DMS 273 treated with DMSO at 0.1 percent for 48 hours (cell line): ENCODE measurements at places on chromosomes 2 and 18.

- DNase-seq: no peak
Observed at GRCh38 chr2:13252615-13253014, 535.9 kb downstream of the TRIB2 start.

- DNase-seq: no peak
Observed at GRCh38 chr2:183459466-183459865, 335.2 kb downstream of the NUP35 start.

GRCh38 chr18:35045121-35045520 lies 3.9 kb downstream of the MAPRE2 start:
- no peak for DNase-seq

DNA sequence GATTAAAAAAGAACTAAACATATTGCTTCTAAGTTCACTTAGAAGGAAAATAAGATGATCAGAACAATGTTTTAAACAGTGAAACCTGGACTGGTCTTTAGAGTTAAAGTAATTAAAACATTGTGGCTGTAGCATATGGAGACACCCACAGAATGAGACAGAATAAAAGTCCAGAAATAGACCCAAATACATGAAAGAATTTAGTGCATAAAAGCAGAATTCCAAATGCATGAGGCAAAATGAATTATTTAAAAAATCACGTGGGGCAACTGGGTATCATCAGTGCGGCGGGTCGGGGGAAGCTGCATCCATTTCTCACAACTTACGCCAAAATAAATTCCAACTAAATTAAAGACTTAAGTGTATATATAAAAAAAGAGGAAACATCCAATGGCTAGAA lies 12.1 kb downstream of the RNF149 start:
- no peak for DNase-seq

- no peak for DNase-seq
Observed at GRCh38 chr2:26723475-26723874, 31.0 kb downstream of the KCNK3 start.

DNA sequence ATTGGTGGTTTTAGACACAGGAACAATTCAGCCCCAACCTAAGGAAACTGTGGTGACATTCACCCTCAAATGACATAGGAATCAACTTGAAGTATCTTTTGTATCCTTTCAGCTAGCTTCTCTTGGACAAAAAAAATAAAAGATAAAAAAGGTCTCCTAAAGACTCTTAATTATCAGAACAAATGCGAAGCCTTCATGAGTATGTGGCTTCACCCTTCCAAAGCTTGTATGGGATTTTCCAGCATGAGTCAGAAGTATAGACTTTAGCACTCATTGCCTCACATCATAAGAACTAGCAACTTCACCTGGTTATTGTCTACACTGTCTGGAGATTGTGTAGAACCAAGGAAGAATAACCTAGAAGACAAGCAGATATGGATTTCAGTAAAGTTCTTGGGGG lies 135.4 kb downstream of the LAMA3 start:
- no peak for DNase-seq

GRCh38 chr2:102809291-102810189 lies 47.7 kb downstream of the TMEM182 start:
- DNase-seq: no peak

DNA sequence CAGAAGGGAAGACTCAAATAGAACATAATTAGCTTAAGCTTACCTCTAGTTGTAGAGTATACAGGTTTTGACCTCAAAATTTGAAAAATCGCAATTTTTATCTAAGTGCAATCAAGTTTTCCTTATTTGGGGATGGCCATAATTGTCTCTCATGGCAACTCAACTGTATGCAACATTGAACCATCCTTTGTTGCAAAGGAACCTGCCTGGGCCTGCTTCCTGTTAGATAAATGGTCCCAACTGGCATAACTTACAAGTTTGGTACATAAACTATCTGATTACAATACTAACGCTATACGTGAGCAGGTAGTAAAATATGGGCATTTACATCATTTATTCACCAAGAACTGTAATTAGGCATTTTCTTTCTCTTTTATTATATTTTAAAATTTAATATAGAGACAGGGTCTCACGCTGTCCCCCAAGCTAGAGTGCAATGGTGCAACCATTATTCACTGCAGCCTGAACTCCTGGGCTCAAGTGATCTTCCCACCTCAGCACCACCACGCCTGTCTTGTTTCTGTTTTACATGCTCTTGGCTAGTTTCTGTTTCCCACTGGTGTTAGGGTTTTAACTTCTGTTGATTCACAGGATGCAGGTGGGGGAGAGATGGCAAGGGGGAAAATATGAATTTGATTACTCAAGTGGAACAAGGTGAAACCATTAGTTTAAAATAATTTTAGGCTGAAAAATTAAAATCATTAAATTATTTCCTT lies 55.3 kb upstream of the B3GNT2 start:
- no peak for DNase-seq
